ENCODE measurements at places on chromosomes 1 and 21.
A peak's percentile ranks its signal among the peaks of the same experiment; 100 is the strongest.

DNA sequence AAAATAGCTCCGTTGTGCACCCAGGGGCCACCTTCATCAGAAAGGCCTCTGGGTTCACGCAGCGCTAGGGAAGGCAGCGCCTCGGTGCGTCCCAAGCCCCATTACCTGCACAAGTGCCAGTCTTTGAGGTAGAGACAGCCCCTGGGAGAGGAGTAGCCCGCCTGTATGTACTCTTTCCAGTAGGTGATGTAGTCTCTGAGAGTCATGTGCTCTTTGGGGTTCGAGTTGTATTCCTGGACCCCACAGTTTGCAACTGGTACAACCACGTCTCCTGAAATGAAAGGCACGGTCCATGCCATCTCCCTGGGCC, 601 bp downstream of the JMJD4 start:
- DNase-seq = no peak

- DNase-seq = no peak
Measured at GRCh38 chr1:116807394-116808199, 53.4 kb downstream of the CD2 start.

DNA sequence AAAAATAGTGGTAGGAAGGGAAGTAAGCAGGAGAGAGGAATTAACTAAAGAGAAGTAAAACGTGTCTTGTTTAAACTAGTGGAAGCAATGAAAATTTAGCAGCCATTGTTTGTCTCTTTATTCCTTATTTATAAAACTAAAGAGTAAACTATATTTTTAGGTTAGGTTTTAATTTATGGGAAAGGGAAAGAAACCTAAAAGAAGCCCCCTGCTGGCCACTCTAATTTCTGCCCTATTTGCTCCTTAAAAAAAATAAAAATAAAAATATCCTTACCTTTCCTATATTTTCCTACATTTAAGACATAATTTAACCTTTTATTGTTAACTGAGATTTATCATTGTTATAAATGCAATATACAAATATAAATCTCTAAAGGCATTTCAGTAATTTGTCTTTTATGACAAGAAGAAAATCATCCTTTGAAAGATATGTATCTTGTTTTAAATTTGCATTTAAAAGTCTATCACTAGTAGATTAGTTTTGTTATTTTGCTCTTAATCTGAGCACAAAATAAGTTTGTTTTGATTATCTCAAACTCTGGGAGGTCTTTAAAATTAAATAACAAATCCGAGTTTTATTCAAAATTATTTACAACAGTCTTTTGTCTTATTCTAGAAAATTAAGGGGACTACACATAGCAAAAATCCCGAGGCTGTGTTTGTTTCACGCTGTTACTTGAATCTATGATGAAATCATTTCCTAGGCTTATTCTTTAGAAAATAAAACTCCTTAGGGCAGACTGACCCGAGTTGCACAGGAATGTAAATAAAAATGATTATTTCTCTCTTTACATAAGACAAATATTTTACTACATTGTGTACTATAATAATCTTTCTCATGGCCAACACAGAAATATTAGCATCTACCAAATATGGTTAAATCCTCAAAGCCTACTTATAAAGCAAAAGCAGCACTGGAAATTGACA, 201.7 kb downstream of the NRIP1 start:
- DNase-seq = no peak

GRCh38 chr1:90963651-90964050, 58.2 kb downstream of the ZNF644 start:
- DNase-seq = no peak

- no peak for DNase-seq
Measured at GRCh38 chr1:209038735-209039134, 544.8 kb upstream of the CAMK1G start.

GRCh38 chr21:32393677-32394001, 827 bp upstream of the URB1 start:
- DNase-seq = no peak

DNA sequence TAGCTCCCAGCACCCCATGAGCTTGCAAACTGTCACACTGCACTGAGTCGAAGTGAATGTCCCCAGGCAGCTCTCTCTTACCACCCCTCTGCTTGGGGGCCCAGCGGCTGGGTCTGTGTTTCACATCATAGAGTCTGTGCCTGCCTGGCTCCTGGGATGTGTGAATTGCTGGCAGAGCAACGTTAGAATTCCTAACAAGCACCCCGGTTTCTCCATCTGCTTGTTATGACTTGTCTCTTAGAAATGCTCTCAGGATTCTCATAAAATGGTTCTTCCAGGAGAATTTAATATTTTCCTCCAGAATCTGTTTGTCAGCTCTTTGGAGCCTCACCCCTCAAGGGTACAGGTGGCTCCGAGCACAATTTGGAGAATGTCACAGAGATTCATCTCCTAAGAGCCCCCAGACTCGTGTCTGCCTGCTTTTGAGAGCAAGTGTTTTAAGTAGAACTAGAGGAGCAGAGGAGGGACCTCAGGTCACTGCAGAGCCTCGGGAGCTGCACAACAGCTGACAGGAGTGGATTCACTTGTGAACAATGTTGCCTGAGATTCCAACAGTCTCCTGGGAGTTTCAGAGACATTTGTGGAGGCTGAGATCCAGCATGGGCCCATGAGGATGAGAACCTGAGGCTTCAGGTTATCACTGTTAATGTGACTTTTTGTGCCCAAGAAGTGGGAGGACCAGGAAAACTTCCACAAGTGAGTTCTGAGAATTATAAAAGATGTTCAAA, 131.5 kb downstream of the KCNJ6 start:
- DNase-seq = no peak

DNA sequence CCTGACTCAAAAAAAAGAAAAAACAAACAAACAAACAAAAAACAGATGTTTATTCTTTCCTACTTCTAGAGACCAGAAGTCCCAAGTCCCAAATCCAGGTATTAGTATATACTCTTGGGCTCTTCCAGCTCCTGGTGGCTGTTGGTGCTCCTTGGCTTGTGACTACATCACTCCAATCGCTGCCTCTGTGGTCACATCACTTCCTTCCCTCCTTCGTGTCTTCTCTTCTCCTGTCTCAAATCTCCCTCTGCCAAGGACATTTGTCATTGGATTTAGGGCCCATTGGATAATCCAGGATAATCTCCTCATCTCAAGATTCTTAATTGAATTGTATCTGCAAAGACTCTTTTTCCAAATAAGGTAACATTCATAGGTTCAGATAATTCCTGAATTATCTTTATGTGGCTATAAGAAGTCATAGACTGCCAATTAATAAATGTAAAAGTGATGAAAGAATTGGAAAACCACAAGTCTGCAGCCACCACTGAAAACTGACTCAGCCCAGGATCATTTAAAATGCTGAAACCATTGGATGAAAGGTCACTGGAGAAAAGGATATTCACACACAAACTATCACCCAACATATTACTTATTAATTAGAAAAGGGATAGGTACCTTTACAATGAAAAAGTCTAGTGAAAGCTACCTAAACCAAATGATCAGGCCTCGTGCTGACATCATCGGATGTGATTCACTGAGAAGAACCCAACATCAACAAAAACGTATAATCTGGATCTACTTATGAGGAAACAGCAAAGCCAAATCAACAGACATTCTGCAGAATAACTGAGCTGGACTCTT, 67.1 kb downstream of the ZNF281 start:
- DNase-seq = no peak

DNA sequence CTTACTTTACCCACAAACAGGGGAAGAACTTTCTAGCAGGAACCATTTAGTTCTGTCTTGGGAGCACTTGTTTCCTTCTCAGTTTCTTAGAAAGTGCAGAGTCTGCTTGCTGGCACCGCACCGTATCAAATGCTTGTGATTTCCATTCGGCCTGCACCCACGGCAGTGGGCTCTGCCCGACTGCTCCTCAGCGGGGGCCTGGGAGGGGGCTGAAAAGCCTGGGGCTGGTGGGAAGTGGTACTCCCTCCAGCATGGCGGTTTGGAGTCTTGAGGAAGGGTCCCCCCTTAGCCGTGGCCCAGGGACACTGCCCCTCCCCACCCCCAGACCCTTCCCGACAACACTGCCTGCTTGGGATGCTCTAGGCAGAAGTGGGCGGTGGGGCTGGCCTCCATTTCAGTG, 57.0 kb downstream of the KIF26B start:
- no peak for DNase-seq

DNA sequence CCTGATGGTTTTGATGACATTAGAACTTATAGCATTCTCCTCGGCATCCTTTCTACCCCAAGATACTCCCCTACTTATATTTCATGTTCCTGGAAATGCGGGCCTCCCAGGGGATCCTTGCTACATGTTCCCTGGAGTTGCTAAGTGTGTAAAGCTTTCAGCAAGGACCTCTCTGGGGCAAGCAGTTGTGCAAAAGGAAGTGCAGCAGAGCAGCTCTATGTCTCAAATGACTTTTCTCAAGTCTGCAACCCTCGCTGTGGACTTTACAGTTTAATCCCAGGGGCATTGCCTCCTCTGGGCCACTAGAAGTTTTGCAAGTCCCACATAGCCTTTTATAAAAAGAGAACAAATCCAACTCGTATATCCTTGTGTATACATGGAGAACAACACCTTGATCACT, 20.8 kb upstream of the MNDA start:
- no peak for DNase-seq

- DNase-seq = no peak
Measured at GRCh38 chr1:43890815-43891214, 42.8 kb upstream of the ARTN start.

DNA sequence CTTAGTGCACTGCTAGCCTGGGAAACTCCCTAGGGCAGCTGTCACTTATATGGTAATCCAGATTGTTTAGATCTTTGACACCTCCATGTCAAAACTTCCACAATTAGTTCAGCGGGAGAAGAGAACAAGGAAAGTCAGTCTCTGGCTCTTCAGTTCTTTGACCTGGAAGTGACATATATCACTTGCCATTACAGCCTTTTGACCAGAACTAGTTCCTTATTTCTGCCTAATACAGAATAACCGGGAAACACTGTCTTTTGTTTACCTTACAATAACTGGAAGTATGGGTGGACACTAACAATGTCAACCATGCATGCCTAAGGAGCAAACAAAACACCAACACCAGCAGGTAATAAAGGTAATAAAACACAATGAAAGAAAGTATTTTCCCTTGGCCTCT, 68.3 kb downstream of the C4BPA start:
- DNase-seq = no peak

DNA sequence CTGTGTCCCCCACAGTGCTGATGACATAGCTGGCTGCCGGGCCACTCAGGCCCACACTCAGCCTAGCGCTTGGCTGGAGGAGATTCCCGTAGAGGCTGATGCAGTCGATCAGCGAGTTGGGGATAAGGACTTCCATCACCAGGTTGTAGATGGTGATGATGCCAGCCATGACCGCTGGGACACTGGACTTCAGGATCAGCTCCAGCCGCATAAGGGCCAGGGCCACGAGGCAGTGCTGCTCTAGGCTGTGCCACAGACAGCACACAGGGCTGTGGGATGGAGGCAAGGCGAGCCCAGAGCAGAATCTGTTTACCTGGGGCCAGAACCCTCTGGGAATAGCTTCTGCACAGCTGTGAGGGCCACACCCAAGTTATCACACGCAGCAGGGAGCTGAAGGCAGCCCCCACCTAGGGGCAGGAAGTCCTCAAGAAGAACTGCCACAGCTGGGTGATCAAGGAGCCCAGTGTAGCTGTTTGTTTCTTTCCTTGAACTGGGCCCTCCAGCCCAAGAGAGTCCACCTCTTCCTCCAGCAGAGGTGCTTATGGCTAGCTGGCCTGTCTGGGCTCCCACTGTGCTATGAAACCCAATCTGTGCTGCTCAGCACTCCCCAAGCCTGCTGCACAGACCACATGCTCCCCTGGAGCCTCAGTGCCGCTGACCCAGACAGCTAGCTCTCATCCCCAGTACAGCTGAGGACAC, 6.2 kb downstream of the SLC2A1 start:
- peak; percentile 73 for DNase-seq

- no peak for DNase-seq
Measured at GRCh38 chr1:184027826-184028695, 9.5 kb downstream of the COLGALT2 start.

GRCh38 chr1:26910343-26911160, 3.2 kb downstream of the NR0B2 start:
- DNase-seq = no peak

GRCh38 chr1:61642475-61643232, 82.3 kb downstream of the TM2D1 start:
- DNase-seq = no peak

DNA sequence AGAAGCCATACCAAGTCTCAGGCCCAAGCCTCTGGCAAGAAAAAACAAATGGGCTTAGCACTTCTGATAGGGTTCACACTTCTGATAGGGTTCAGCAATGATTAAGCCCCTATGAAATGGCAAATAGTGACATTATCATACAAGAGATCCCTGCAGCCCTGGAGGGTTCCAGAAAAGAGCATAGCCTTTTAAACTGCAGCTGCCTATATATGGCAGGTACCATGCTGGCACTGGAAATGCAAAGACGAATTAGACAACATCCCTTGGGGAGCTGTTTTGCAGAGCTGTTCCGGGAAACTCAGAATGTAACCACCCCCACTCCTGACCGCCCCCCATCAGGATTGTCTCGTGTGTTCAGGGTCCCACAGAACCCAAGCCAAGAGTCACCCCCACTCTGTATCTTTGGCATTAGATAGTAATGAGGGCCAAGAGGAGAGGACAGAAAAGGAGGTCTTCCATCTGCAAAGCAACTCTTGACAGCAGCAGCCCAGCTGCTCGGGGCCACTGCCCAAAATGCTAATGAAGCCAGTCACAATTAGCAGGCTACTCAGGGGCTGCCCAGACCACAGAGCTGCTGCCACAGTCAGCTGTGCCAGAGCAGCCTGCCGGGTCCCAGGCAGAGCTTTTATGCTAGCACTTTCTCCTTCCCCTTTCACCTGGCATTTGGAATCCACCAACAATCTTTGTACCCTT, 50.9 kb downstream of the ITPKB start:
- DNase-seq = peak; percentile 27

- no peak for DNase-seq
Measured at GRCh38 chr21:33811167-33812010, 104.2 kb downstream of the ATP5PO start.

DNA sequence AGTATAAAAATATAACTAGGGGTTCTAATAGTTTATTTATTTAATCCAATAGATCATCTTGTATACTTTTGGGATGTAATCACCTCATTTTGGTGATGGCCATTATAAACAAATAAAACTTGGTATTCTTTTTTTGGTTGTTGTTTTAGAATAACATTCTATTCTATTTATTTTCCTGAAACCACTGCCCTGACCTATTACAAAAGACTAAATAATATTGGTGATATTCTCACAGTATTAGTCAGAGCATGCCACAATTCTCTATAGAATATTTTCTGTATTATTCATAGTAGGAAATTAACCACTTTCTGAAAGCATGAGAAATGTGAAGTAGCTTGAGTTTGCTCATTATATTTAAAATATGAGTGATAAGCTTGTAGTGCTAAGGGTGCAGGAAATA, 54.1 kb upstream of the LRRC7 start:
- DNase-seq = no peak

DNA sequence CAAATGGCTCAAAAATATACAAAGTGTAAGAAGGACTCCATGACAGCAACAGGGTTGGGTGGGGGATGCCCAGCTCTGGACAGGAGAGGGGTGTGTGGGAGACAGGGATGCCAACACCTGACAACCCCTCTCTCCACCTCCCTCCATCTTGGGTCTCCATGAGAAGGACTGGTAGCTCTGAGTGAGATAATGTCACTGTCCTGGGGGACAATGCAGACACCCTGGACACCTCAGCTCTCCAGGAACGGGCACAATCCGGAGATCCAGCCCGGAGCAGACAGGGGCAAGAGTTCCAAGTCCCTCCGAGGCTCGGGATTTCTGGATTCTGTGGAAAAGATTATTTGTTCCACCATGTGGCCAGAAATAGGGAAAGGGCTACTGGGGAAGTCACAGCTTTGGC, 122.5 kb downstream of the GLIS1 start:
- no peak for DNase-seq

- DNase-seq = no peak
Measured at GRCh38 chr1:72485801-72486200, 203.5 kb upstream of the NEGR1 start.

Measured in CD8-positive, alpha-beta T cell (primary cell).